Caco-2 (cell line): ENCODE measurements at places on chromosomes 3 and 15. TPM values are rescaled to one million over a fixed set of nuclear protein-coding genes. Genes with fewer than 3 reads are reported as not detected.

GRCh38 chr3:185939721-185940120 is 1.9 kb upstream of the TRA2B start:
- peaks cover 18% of the 10 kb centered on the region for H3K4me1 ChIP-seq
- no peak for DNase-seq
- no peak overlapping the region for H3K4me3 ChIP-seq
- no peaks in the 10 kb centered on the region for H3K36me3 ChIP-seq

DNA sequence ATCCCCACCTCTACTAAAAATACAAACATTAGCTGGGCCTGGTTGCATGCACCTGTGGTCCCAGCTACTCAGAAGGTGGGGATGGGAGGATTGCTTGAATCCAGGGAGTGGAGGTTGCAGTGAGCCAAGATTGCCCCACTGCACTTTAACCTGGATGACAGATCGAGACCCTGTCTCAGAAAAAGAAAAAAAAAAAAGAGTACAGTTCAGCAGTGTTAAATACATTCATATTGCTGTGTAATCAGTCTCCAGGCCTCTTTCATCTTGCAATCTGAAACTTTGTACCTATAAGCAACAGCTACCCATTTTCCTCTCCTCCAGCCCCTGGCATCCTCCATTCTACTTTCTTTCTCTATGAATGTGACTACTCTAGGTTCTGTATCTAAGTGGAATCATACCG is 61.2 kb downstream of the LPP start:
- no peak overlapping the region for H3K4me3 ChIP-seq
- DNase-seq: no peak
- H3K27ac ChIP-seq: no peak overlapping the region
- H3K27me3 ChIP-seq: no peaks in the 10 kb centered on the region

DNA sequence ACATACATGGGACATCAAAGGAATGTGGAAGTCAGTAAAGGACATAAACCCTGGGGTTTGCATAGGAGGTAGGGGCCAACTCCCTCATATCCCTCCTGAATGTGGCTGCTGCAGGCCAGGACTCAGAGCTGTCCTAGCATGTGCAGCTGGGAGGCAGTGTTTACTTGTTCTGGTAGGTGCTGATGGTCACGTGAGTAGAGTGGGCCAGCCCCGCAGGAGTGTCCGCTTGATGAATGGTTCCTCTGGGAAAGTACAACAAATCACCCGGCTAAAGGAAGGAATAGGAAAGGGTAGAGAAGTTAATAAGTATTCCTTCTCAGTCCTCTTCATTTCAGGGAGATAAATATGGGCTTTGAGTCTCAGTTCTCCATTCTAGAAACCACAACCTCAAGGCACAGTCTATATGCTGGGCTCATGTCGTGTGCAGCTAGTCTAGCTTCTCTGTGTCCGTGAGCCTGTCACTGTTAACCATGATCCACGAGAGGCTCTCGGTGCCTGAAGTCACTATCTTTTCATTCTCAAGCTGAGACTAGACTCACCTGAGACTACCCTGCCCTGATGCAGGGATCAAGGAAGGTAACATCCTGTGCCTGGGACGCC is 17.9 kb downstream of the RIOX2 start:
- no peaks in the 10 kb centered on the region for H3K4me1 ChIP-seq
- H3K27ac ChIP-seq: no peak overlapping the region
- no peak overlapping the region for H3K4me3 ChIP-seq
- DNase-seq: no peak

GRCh38 chr3:126621627-126622345 is 33.1 kb downstream of the TXNRD3 start:
- no peak overlapping the region for H3K4me3 ChIP-seq
- no peak for DNase-seq
- H3K27ac ChIP-seq: no peak overlapping the region
- no peaks in the 10 kb centered on the region for H3K27me3 ChIP-seq
- no peaks in the 10 kb centered on the region for H3K36me3 ChIP-seq

- H3K4me1 ChIP-seq: no peaks in the 10 kb centered on the region
- H3K4me3 ChIP-seq: no peak overlapping the region
- H3K27me3 ChIP-seq: no peaks in the 10 kb centered on the region
- H3K36me3 ChIP-seq: no peaks in the 10 kb centered on the region
- no peak for DNase-seq
Measured at GRCh38 chr3:127112796-127113570, 79.9 kb upstream of the PRR23E start.

Gene PPM1L
- 2.0 and 2.4 TPM in 2 replicates for total RNA-seq

Gene GP5
- total RNA-seq: 0.12 and 0.25 TPM in 2 replicates
